ENCODE measurements at places on chromosomes 2 and 18.
A peak's percentile ranks its signal among the peaks of the same experiment; 100 is the strongest.

DNA sequence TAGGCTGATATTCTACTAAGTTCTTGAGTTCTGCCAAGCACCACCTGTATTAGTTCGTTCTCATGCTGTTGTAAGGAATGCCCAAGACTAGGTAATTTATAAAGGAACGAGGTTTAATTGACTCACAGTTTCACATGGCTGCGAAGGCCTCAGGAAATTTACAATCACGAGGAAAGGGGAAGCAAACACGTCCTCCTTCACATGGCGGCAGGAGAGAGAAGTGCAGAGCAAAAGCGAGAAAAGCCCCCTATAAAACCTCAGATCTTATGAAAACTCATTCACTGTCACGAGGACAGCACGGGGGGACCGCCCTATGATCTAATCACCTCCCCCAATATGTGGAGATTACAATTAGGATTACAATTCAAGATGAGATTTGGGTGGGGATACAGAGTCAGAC, 47.7 kb upstream of the YWHAQ start:
- DNase-seq = no peak

GRCh38 chr2:70994009-70994698, 519 bp downstream of the TEX261 start:
- DNase-seq = peak; percentile 72

- DNase-seq = no peak
Observed at GRCh38 chr2:230447036-230447435, 31.0 kb downstream of the SP100 start.

DNA sequence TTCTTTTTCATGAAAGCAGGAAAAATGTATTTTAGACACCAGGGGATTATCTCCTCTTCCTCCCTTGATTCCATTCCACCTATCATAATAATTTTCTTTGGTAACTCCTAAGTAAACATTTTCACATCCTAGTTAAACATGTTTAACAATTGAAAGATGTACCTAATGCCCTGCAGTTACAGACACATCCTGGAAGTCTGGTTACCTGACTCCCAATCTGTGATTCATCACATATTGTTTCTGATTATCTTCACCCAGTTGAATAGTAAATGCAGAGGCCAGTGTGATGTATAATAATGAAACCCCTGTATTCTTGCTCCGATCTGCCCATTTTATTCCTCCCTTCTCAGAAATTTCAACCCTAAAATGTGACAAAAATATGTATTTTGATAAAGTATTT, 1237.6 kb upstream of the LRRTM1 start:
- DNase-seq = no peak

- DNase-seq = peak; percentile 48
Observed at GRCh38 chr2:234444893-234445292, 52.0 kb downstream of the ARL4C start.

DNA sequence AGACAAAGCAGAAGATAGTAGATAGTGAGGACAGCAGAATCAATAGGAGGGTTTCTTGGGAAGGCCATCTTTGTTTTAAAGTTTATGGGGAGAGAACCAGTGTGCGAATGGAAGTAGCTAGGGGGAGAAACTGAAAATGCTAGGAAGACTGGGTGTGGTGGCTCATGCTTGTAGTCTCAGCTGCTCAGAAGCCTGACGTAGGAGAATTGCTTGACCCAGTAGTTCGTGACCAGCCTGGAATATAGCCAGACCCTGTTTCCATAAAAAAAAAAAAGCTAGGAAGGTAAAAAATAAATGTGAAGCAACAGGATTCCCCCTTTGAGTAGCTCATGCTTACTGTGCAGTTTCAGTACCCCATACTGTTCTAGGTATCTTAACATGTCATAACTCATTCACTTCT, 19.2 kb upstream of the DRC1 start:
- no peak for DNase-seq

DNA sequence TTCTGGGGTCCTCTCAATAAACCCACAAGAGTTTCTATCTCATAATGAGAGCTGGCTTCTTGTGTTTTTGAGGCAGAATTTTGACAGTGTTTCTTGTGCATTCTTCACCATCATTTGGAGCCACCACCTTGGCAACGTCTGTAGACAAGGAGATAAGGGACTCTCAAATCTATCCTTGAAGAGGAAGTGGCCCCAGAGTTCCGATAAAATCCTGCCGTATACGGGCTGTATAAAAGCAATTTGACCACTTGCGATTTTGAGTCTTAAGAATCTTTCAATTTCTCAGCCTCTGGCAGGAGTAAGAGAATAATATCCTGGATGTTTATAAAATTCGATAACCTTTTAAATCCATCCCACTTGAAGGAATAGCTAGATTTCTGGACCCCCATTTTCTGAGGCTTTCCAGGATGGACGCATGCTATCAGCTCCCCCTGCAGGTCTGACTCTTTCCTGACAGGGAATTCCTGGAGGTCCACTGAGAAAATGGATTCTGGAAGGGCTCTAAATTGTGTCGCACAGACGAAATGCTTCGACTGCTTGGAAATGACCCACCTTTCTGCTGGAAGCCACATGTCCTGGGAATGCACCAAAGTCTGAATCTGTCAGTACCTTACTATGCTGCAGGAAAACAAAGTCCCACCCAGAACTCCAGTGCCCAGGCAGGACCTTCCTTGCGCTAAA, 54.1 kb downstream of the E2F6 start:
- DNase-seq = no peak

DNA sequence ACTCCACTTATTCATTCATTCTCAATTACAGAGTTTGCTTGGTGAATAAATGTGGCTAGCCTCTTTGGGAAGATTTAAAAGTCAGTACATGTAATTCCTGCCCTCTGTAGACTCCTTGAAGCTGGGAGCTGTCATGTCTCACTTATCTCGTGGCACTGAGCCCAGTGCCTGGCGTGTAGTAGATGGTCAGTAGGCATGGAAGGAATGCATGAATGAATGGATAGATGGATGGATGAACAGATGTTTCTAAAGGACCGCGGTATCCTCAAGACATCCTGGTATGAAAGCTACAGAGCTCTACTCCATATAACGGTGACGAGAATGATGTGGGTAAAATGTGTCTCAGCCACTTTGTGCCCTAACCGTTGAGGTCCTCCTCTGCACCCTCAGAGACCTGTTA, 83.0 kb downstream of the MARCO start:
- no peak for DNase-seq

DNA sequence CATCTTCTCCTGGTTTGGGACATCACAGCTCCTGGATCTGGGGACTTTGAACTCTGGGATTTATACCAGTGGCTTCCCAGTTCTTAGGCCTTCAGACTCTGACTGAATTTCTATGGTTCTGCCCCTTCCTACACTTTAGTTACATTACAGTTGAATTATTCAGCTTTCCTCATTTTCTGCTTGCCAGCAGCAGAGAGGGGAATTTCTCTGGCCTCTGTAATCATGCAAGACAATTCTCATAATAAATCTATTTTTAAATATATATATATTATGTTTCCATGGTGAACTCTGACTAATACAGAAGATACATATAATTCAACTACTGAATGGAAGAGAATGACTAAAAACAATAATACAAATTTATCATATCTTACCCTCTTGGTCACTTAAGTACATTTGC, 1478.6 kb upstream of the ACVR2A start:
- DNase-seq = no peak

GRCh38 chr18:731185-731584, 18.8 kb upstream of the ENOSF1 start:
- no peak for DNase-seq

GRCh38 chr2:5725072-5725471, 32.9 kb downstream of the SOX11 start:
- DNase-seq = no peak

GRCh38 chr2:68568116-68568515, 75.3 kb upstream of the PROKR1 start:
- DNase-seq = no peak

DNA sequence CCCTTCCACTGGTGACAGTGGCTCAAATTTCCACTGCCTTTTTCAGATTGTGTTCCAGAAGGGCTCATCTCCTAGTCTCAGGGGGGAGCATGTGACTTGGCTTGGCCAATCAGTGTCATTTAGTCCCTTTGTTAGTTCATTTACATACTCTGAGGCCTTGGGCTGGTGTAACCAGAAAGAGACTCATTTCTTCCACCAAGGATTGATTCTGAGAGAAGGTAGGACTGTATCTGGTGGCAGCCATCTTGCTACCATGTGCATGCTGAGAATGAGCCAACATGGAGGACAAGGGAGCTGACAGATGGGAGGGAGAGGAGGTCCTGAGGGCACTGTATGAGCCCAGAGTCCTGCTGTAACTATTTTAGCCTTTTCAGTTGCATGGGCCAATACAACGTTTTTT, 191.7 kb downstream of the THSD7B start:
- DNase-seq = no peak

- DNase-seq = no peak
Observed at GRCh38 chr2:183868153-183868552, 730.2 kb upstream of the ZNF804A start.

GRCh38 chr2:39050109-39050508, 70.7 kb downstream of the SOS1 start:
- DNase-seq = no peak

DNA sequence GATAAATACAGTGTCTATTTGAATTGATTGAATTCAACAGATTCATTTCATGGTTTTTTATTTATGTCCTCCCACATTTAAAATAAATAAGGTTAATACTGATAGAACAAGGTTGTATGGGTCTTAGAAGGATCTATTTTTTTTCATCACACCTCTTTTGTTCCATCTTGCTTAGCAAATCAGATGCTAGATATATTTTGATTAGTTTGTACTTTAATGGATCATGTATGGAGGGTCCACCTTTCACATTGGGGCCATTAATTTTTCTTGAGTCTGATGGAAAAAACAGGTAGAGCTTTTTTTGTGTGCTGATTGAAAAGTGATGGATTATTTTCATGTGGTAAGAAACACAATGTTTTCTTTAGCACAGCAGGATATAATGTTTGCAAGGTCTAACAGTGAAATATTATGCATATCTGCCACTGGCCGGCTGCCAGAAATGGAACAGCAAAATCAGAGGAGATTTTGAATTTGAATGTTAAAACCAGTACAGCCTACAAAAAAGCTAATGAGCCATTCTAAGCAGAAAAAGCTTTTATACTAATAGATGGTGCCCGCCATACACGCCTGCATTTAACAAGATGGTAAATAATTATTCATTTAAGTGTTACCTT, 188.1 kb upstream of the ETAA1 start:
- no peak for DNase-seq

- DNase-seq = no peak
Observed at GRCh38 chr2:59005836-59006615, 764.9 kb upstream of the FANCL start.

GRCh38 chr18:59323931-59324622, 5.6 kb upstream of the CPLX4 start:
- DNase-seq = no peak

DNA sequence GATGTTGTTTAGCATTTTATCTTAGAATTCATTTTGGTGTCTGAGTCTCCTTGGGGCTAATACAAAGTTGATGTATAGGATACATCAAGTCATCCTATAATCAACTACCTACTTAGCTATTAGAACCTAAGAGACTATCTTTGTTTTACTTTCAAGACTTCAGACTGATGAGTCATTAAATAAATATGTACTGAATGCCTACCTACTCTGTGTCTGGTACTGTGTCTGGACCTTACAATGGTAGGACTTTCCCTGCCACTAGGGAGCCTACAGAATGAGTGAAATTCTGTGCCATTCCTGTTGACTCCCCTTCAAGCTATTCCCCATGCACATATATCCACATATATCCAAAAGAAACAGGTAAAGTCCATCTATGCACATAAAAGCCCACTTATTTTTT, 114.5 kb downstream of the ERBB4 start:
- DNase-seq = no peak

GRCh38 chr2:16718576-16719484, 53.2 kb upstream of the CYRIA start:
- no peak for DNase-seq

DNA sequence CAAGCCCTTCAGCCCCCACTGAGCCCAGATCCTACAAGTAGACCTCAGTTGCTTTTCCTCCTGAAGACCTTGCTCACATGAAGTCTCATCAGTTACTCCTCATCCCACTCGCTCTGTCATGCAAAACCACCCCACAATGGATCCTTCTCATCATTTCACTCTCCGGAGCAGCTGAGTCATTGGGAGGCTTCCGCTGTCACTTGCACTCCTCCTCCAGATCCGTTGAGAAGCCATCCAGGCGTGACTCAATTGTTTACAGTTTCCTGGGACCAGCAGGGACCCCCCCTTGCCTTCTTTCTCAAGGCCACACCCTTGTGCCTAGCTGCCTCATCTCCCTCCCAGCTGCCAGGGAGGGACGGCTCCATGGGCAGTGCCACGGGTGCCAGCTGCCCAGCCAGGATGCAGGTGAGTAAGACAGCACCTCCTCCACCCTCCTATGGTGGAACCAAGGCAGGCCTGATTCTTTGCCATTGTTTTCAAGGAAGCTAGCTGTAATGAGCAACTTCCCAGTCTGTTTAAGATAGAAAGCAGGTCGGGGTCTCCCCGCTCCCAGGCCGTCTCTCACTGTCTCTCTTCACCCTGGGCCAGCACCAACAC, 16.3 kb downstream of the GPR55 start:
- peak; percentile 82 for DNase-seq

- no peak for DNase-seq
Observed at GRCh38 chr2:143252138-143252907, 123.1 kb downstream of the ARHGAP15 start.

GRCh38 chr2:225995796-225996461, 596.4 kb downstream of the NYAP2 start:
- DNase-seq = no peak

- DNase-seq = no peak
Observed at GRCh38 chr2:210604666-210605065, 48.3 kb downstream of the CPS1 start.

DNA sequence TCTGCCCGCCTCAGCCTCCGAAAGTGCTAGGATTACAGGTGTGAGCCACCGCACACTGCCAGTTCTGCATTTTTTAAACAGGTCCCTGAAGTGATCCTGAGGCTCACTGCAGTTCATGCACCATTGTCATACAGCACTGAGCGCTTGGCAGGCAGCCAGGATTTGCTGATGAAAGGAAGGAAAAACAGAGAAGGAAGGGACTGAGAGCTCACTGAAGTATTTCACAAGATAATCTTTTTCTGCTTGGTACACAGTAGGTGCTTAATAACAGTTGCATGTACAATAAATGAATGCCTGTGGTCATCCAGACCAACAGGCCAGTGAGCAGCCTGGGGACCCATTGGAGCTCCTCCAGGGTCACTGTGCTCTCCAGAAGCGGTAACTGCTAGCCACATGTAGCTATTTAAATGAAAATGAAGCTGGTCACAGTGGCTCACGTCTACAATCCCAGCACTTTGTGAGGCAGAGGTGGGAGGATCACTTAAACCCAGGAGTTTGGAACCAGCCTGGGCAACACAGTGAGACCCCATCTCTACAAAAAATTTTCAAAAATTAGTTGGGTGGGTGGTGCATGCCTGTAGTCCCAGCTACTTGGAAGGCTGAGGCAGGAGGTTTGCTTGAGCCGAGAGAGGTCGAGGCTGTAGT, 33.1 kb upstream of the SMAD7 start:
- no peak for DNase-seq

- DNase-seq = no peak
Observed at GRCh38 chr2:222214885-222215284, 83.9 kb downstream of the PAX3 start.

Measured in T-helper 2 cell treated with Interferon-gamma antibody and Interleukin-4, amounts not matched to agents 5 μg/mL and 100 μg/mL, for 36 hours (primary cell).